Muscle of arm (tissue), 14 donors: ENCODE measurements at places on chromosomes 16 and 17. TPM values are rescaled to one million over a fixed set of nuclear protein-coding genes. Genes with fewer than 3 reads are reported as not detected.

GRCh38 chr17:31672161-31672819 is 186.8 kb downstream of the COPRS start:
- no peak for DNase-seq

DNA sequence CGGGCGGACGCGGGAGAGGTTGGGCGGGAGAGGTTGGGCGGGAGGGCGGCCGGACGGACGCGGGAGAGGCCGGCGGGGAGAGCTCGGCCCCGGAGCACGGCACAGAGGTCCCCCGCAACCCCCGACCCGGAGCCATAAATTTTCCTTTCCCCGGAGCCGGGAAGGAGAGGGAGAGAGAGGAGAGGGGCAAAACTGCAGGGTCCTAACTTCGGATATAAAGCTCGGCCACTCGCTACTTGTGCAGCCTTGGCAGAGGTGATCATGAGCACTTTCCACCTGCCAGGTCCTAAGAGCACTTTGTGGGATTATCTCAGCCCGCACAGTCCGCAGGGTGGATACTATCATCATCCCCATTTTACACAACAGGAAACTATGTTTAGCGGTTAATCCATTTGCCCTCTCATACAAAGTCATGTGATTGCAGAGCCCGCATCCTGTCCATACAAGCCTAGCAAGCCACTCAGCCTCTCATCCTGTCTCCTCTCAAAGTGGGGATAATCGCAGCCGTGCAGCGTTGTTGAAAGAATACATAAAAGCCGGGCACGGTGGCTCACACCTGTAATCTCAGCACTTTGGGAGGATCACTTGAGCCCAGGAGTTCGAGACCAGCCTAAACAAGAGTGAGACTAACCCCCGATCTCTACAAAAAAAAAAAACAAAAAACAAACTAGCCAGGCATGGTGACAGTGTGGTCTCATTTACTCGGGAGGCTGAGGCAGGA is 780 bp upstream of the DCAKD start:
- DNase-seq: no peak

DNA sequence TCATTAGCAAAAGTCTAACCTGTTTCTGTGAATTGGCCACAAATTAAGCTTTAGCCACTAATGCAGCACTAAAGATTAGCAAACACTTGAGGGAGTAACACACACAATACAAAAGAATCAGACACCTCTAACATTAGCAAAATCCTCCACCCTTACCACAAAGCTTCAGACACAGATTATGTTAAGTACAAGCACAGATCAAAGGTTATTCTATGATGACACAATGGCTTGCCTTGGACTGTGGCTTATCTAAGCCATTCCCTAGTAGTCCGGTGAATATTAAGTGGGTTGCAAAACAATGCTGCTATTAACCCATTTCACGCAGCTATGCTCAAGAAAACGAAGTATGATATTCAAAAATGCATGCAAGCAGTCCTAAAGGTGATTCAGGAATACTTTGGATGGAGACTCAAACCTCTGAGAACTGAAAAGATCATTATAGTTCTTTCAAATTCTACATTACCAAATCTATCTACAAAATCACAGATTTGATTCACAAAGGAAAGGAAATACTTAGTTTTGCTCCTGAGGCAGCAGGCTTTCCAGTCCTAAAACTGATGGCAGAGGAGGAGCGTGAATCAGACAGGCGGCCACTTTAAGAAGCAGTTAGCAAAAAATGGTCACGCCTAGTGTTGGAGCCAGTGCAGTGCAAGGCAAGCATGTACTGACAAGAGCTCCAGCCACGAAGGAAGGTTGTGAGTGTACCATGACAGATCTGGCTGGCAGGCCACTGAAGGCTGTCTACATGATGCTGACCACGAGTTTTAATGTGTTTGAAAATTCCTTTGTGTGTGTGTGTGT is 67.2 kb downstream of the PARN start:
- DNase-seq: no peak

DNA sequence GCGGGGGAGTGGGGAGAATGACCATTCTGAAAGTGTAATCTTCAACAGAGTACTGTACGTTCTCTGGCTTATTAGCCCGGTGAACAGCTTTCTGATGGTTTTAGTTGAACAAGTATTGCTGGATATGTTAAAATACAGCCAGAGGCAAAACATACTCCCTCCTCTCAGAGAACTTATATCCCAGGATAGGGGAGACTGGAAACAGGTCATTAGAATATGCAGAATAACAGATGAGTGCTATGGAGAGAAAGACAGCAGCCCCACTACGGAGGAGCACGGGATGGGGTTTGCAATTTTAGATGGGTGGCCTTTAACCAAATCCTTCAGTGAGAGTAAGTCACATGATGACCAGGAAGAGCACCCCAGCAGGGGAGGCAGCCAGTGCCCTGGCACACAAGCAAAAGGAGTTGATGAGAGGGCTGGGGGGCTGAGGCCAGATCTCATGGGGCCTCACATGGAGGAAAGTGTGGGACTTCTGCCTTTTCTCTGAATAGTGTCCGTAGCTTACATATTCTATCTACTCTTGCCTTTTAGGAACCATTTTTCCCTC is 43.1 kb upstream of the SEC14L1 start:
- DNase-seq: no peak

GRCh38 chr16:73113336-73113735 is 65.4 kb upstream of the ZFHX3 start:
- no peak for DNase-seq

- DNase-seq: no peak
Observed at GRCh38 chr17:2545393-2545792, 33.7 kb upstream of the METTL16 start.

- no peak for DNase-seq
Observed at GRCh38 chr16:10964891-10965326, 20.5 kb downstream of the CLEC16A start.

GRCh38 chr17:30720013-30720471 is 104.5 kb downstream of the CRLF3 start:
- no peak for DNase-seq

DNA sequence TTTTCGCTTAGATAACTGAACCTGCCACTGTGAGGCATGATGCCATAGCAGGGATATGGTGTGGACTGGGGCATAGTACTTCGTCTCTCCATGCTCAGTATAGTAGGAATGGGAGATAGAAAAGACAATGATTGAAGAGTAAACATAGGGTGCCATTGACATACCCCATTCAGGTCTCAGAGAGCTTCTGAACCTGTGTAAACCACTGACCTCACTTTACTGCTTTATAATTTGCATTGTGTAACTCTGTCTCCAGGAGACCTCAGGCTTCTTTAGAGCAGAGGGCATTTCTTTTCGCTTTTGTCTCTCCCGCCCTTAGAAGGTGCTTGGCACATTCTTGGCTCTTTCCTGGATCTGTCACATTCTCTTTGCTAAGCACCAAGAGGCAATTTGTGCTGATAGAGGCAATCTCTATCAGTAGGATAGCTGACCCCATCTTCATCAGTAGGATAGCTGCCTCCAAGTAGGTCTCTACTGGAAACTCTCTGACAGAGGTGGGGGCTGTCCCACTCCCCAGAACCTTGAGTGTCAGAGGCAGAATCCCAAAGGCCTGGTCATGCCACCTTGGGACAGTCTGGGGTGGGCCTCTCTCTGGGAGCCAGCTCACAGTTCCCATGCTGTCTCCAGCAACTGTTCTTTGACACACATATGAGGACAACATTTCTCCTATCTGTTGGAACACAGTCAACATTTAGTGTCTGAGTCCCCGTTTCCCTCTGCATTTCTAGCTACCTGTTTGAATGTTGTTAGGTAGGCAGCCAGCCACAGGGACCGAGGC is 181.9 kb downstream of the UTP18 start:
- DNase-seq: no peak

DNA sequence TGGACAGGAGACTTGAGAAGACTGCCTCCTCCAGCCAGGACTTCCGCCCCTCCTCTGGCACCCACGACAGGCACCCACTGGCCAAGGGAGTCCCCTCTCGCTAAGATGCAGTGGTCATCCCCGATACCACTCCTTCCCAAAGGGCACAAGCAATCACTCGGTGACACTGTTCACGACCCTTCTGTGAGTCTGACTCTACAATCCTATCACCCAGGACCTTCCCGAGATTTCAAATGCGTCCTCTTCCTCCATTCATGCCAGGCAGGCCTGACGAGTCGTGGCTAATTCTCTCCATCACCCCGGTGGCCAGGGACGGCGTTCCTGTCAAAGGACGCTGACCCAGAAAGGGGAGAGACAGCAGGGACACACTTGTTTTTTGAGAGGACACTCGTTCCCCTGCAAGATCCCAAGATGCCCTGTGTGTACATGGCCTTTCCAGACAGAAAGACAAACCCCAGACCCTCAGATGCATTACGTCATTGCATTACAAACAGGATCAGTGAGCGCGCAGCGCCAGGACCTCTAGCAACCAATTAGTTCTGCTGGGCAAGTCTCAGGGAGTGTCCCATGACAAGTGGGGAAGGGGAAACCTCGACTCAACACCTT is 12.2 kb downstream of the FBXO31 start:
- no peak for DNase-seq

DNA sequence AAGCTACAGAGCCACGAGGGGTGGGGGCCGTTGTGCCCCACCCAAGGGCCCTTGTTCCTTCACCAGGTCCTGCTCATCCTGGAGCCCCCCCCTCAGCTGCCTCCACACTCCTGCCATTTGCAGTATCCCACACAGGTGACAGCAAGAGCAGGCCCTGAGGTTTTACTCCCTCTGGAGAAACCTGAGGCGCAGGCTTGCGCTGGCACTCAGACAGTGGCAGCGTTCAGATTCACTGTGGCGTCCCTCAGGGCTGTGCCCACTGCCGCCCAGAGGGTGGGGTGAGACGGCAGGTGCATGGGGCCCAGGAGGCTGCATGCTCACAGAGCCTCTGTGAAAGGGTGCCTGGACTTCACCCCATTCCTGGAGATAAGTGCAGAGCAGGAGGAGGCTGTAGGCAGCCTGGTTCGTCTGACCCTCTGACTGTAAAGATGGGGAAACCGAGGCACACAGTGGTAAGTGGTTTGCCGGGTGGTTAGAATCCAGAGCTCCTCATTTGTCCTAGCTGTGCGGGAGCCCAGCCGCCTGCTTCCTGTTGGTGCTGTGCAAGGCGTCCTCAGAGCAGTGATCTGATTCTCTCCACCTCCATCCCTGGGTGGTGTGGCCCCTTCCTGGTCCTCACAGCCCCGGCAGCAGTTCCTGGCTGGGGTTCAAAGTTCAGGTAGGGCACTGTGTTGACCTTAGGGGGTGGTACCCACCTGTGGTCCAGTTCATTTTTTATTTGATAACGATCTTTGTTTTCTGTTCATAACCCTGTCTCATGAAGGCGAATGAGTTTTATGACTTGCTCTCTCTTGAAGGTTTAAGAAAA is 1.6 kb downstream of the SPIRE2 start:
- DNase-seq: no peak

- DNase-seq: no peak
Observed at GRCh38 chr16:1056196-1056595, 16.4 kb upstream of the SSTR5 start.

DNA sequence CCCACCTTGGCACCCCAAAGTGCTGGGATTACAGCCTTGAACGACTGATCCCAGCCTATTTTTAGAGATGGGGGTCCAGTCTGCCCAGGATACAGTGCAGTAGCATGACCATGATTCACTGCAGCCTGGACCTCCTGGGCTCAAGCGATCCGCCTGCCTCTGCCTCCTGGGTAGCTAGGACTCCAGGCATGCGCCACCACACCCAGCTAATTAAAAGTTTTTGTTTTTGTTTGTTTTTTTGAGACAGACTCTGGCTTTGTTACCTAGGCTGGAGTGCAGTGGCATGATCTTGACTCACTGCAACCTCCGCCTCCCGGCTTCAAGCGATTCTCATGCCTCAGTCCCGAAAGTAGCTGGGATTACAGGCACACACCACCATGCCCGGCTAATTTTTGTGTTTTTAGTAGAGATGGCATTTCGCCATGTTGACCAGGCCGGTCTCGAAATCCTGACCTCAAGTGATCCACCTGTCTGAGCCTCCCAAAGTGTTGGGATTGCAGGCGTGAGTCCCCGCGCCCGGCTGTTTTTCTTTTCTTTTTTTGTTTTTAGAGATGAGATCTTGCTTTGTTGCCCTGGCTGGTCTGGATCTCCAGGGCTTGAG is 2.3 kb upstream of the PAFAH1B1 start:
- DNase-seq: no peak

- no peak for DNase-seq
Observed at GRCh38 chr17:82534401-82534812, 14.9 kb downstream of the FOXK2 start.

ASPA gene
- polyA plus RNA-seq: 5.2 TPM

CCDC200 gene
- polyA plus RNA-seq: 13.8 TPM

IL21R gene
- polyA plus RNA-seq: 0.46 TPM

NPIPB13 gene
- polyA plus RNA-seq: 2.0 TPM

CHST5 gene
- 0.22 TPM for polyA plus RNA-seq
